ENCODE measurements at places on chromosomes 11 and 22.
A peak's percentile ranks its signal among the peaks of the same experiment; 100 is the strongest.

GRCh38 chr22:19937616-19938473 lies 3.7 kb upstream of the COMT start:
- no peak for DNase-seq

GRCh38 chr11:20374741-20375300 lies 11.3 kb downstream of the HTATIP2 start:
- no peak for DNase-seq

DNA sequence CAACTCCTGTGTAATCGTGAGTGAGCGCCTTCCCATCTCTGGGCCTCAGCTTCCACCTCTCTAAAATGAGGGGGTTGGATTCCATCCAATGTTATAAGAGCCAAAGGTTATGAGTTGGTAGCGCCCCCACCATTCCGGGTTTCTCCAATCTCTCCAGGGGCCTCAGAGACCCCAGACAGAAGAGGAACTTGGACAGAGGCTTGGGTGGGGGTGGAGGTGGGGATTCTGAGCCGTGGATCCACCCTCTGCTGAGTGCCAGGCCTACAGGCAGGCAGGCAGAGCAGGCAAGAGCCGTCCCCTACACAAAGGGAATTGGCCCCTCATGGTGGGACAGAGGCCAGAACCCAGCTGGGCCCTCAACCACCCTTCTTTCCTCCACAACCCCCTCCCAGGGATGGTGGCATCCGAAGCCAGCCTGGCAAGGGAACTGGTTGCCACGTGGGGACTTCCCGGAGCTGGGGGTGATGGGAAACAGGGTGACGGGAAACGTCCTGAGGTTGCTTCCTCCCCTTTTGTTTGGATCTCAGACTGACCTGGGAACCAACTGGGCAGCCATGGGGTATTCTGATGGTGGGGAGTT lies 31.8 kb downstream of the TXN2 start:
- DNase-seq: no peak

- no peak for DNase-seq
Measured at GRCh38 chr11:22786475-22786874, 43.1 kb downstream of the SVIP start.

GRCh38 chr11:391117-392017 lies 2.6 kb upstream of the PKP3 start:
- DNase-seq: no peak

DNA sequence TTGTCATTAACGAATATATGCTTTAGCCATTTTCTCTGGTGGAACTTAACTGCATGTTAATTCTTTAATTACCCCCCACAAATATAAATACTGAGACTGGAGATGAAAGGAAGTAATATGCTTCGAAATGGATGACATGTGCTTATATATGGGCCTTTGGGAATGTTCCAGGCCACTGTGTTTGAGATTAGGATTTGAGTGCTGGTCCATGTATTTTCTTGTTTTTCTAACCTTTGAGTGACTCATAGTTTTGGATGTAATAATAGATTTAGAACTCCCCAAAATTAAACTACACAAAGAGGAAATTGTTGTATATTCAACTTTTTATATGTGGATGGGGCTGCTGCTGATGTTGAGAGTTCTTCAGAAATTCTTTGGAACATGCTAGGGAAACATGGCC lies 54.2 kb downstream of the EXT2 start:
- no peak for DNase-seq

DNA sequence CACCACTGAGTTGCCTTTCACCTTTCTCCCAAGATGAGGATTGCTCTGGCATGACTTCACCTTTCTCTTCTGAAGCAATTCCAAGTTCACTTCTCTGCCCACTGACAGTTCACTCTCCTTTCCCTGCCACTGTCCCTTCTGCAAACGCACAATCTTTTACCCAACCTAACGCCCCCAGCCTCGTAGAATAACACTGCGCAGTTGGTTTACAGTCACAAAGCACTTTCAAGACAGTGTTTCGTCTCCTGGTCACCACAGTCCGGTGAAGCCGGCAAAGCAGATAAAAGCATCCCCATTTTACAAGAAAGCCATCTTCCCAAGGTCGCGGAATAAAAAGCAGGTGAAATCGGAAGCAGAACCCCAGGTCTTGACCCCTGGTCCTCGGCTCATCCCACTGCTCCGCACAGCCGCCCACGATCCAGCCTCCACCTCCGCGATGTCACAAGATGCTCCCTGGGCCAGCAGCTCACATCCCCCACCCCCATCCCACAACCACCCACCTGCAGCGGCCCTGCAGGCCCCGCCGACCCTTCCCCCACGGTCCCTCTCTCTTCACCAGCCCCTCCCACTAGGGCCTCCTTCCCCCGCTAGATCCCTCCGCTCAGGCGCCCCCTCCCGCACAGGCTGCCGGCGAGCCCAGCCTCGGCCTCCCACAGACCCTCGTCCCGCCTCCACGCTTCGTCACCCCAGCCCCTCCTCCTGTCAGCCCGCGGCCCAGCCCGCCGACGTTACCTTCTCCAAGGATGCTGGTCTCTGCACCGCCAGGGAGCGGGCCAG lies 585 bp downstream of the PI4KA start:
- peak; percentile 32 for DNase-seq

DNA sequence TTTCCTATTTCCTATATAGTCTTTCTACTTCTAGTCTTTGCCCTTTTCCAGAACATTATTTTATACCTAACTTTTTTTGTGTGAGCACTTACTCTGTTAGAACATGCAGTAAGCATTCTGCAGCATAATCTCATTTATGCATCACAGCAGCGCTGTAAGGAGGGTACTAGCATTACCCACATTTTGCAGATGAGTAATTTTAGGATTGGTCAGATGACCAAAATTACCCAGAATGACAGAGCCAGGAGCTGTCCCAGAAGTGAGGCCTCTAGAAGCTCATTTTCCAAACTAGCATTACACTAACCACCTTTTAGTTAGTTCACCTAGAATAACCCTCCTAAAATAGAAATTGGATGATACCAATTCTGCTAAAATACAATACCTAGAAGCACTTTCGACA lies 47.1 kb upstream of the ARHGAP32 start:
- DNase-seq: no peak

Measured in Caki2 (cell line).